Stimulated activated CD4-positive, alpha-beta T cell treated with anti-CD3 and anti-CD28 coated beads, Interleukin-15, amount 100 ng/mL, for 48 hours (primary cell): ENCODE measurements at places on chromosomes 5 and 9.
A peak's percentile ranks its signal among the peaks of the same experiment; 100 is the strongest.

GRCh38 chr9:134627417-134628353 lies 13.9 kb upstream of the COL5A1 start:
- no peak for DNase-seq

GRCh38 chr5:456351-457194 lies 13.6 kb downstream of the EXOC3 start:
- no peak for DNase-seq

GRCh38 chr9:134936346-134937163 lies 18.8 kb upstream of the FCN1 start:
- DNase-seq, result no peak

GRCh38 chr9:109816490-109816889 lies 36.5 kb downstream of the PALM2AKAP2 start:
- no peak for DNase-seq

DNA sequence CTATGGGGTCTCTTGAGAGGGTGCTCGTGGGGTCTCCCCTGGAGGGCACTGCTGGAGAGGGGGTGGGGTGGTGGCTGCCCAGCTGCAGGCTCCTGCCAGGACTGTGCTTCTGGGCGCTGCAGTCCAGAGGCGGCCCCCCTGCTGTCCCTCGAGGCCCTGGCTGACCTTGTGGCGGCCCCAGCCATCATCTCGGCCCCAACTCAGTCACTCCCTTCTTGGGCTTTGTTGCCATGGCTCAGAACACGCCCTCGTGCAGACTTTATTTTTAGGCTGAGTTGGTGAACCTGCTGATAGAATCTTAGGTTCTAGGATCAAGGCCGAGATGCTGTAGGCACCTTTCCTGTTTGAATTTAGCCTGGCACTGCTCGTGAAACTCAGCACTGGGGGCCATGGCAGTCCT lies 22.8 kb downstream of the FBXW5 start:
- no peak for DNase-seq

GRCh38 chr5:33588654-33589372 lies 148.0 kb downstream of the TARS1 start:
- DNase-seq, result peak; percentile 12

DNA sequence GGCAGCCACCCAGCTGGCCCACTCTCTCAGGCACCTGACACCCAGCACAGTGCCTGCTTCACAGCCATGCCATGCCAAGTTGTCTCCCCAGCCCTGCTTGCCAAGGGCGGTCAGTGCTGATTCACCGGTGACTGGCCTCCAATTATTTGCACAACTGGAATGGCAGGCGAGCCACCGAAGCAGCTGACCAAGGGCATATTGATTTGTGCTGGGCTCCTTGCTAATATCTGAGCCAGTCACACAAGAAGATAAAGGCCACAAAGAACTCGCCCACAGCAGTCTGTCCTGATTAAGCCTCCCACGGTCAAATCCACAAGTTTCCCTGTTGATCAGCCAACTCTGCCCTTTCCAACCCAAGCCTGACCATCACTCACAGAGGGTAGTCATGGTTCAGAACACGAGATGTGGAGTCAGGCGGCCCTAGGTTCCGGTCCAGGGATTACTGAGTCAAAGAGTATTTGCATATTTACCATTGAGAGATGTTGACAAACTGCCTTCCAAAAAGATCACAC lies 6.4 kb upstream of the EEIG1 start:
- no peak for DNase-seq

DNA sequence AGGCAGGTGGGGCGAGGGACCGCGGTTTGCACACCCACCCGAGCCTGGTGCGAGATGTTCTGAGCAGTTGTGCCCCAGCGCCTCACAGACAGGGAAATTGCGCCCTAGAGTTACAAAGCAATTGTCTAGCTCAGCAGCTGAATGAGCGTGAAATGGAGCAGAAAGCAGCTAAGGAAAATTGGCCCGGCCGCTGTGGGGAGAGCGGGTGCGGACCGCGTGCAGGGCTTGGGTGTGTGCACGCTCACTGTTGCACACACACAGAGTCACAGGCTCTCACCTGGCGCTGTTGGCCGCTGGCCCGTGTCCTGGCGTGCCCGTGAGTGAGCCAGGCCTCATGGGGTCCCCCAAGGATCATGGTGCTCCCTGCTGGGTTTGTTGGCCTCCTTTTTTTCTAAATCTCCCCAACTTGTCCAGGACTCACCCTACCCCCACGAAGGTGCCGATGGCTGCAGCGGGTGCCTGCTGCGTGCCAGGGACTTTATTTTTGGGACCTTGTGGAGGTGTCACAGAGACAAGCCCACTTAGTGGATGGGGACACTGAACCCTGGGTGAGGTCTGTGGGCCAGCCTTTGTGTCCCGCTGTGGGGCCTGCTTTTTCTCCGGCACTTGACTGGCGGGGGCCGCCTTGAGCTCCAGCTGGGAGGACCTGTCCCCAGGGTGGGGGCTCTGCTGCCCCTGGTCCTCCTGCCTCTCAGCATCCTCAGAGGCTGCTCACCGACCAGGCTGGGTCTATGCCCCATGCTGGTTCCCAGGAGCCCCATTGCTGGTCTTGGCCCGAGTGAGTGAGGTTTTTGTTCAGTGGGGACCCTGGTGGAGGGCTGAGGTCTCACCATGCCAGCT lies 5.2 kb downstream of the RXRA start:
- DNase-seq, result no peak

DNA sequence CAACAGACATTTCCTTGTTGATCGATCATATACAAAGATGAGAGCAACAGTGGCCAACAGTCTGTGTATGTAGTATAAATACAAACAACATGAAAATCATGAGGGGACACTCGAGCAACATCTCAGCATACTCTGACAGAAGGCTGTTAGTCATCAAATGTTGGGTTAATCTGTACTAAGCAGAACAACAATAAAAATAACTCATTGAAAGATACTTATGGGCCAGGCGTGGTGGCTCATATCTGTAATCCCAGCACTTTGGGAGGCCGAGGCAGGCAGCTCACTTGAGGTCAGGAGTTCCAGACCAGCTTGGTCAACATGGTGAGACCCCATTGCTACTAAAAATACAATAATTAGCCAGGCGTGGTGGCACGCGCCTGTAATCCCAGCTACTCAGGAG lies 67.3 kb downstream of the SCAI start:
- no peak for DNase-seq

DNA sequence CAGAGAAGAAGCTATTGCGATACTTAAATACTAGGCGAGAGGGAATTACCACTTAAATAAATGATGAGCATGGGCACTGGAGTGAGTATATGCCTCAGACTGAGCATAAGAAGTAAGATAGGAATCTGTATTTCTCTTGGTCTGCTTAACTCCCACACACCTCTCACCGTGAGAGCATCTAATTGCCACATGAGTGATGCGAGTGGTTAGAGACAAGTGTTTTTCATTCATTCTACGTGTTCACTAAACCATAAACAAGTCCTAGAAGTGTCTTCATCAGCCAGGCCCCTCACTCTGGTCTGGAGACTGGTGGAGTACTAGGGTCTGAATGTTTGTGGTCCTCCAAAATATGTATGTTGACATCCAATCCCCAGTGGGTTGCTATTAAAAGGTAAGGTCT lies 150.2 kb upstream of the SLC12A2 start:
- DNase-seq, result no peak

- no peak for DNase-seq
Observed at GRCh38 chr5:16453609-16454008, 12.0 kb downstream of the ZNF622 start.

GRCh38 chr5:149654883-149655505 lies 73.7 kb downstream of the ARHGEF37 start:
- no peak for DNase-seq

- no peak for DNase-seq
Observed at GRCh38 chr5:165573445-165573844, 2068.0 kb downstream of the MAT2B start.

DNA sequence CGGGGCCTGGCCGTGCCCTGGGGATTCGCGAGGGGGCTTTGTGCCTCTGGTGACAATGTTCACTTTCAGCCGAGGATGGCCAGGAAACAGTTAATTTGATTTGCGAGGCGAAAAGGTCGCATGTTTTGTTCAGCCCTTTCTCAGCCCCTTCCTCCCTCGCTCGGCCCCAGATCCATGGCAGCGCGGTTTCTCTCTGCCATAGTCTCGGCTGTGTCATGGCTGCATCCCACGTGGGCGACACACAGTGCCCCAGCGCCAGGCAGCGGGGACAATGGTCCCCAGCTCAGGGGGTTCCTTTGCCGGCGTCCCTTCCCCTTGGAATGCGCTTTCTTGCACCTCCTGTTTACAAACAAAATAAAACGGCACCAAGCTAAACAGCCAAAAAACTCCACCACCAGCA lies 370.3 kb upstream of the IRX2 start:
- no peak for DNase-seq

DNA sequence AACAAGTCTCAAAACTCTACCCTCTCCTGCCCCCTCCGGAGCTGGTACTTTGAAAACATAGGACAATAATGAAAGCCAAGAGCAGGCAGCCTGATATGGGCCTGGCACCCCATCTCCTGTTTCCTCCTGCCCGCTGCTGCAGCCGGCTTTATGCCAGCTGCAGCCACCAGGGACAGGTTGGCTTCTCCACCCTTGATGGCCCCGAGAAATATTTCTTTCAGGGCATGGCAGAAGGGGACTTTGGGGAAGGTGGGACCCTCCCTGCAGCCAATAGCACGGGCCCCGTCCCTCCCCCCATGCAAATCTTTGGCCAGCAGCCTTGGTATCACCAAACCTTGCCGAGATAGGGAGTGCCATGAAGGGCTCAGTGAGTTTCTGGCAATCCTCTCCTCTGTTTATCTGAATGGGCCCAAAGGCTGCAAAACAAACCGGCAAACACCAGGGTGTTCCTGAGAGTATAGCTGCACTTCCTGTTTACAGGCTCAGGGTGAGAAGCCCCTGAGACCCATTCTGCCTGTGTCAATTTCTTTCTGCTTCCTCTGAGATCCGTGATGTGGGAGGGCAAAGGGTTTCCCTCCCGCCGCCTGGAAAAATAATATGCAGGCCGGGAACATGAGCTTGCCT lies 73.4 kb upstream of the BOD1 start:
- no peak for DNase-seq

- DNase-seq, result no peak
Observed at GRCh38 chr5:14149672-14150274, 6.6 kb downstream of the TRIO start.

GRCh38 chr5:150361301-150361700 lies 3.8 kb downstream of the TCOF1 start:
- no peak for DNase-seq

- DNase-seq, result no peak
Observed at GRCh38 chr5:154860123-154860522, 1.7 kb downstream of the CNOT8 start.

GRCh38 chr9:21119093-21119770 lies 22.4 kb downstream of the IFNW1 start:
- DNase-seq, result no peak

DNA sequence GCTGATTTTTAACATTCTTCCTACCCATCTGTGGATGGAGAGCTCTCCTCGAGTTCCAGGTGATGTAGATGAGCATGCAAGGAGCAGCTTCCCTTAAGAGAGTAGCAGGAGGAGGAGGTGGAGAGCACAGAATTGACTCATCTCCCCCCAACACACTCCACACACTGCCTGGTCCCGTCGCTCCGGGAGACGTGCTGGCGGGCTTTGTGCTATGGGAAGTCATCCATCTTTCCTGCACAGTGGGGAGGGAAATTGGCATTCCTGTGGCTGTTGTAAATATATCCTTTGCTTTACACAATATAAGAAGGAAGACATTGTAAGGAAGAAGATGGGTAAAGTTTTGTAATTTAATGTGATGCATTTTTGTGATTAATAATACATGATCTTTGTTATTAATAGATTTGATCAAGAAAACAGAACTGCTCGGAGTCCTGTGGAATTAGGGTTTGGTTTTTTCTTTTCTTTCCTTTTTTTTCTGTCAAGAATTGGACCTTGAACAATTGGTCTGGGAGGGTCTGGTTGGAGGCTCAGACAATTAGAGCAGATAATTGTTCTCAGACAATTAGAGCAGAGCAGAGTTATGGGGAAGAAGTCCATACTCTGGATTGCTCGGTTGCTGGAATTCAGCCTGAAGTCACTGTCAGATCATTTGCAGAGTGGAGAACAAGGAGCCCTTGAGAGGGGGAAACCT lies 297.8 kb downstream of the GADD45G start:
- no peak for DNase-seq

DNA sequence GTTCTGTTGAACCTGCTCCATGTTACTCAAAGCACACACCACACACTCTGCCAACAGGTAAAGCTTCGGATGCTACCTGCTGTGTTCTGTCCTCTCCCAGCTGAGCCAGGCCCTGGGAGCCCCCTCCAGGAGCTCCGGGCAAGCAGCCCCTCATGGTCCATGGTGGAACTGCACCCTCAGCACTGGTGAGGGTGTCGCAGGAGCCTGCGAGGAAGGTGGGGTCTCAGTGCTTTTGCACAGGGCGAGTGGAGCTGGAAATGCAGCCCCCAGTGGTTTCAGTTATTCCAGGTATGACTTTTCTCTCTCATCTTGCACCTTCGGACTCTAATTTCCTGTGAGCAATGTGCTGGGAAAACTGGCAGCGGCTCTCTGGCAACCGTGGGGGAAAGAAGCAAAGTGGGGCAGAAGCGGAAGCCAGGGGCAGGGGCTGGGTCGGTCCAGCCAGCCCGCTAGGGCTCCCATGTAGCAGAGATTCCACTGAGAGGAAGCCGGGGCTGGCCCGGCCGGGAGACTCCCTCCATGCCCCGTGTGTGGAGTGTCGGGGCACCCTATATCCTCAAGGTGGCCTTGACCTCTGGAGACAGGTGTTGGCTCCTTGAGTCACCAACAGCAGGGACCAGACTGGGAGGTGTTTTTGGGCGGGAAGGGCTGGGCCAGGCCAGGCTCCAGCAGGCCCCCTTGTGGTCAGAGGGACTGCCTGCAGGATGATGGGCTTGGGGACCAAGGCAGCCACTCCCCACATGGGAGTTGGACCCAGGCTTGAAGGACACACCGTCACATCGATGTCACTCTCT lies 75.6 kb upstream of the PRSS3 start:
- no peak for DNase-seq

DNA sequence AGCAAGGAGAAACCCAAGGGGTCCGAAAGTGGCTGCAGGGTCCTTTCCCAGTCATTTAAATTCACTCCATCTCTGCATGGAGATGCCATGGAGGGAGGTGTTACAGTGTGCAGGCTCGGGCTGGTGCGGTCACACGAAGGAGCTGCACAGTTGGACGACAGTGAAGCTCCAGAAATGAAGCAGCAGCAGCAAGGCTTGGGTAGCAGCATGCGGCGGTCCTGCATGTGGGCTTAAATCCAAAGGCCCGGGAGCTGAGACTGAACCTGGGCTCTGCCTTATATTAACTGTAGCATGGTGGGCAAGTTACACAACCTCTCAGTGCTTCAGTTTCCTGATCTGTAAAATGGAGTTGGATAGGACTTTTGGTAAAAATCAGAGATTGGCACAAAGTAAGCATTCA lies 51.4 kb downstream of the APBA1 start:
- no peak for DNase-seq

GRCh38 chr5:136155761-136156160 lies 23.1 kb downstream of the SMAD5 start:
- DNase-seq, result no peak

- DNase-seq, result peak; percentile 94
Observed at GRCh38 chr5:140113699-140114263, at the start of gene PURA. TSS of gene PURA (plus strand) at chr5:140114109. CDS start at chr5:140114182, 73 bp downstream.

GRCh38 chr5:90871391-90871991 lies 312.9 kb downstream of the ADGRV1 start:
- no peak for DNase-seq
